ENCODE measurements at places on chromosomes 1 and 21. TPM values are rescaled to one million over a fixed set of nuclear protein-coding genes. Genes with fewer than 3 reads are reported as not detected.

COL11A1 gene
- total RNA-seq = 27.3 TPM

ETV3L gene
- total RNA-seq = not detected

KCNK2 gene
- 59.0 TPM for total RNA-seq

TMEM82 gene
- total RNA-seq = not detected

HES3 gene
- total RNA-seq = not detected

Measured in temporal lobe (tissue), 4 donors.